Activated naive CD4-positive, alpha-beta T cell (primary cell): ENCODE measurements at places on chromosomes 2 and 18.
A peak's percentile ranks its signal among the peaks of the same experiment; 100 is the strongest.

GRCh38 chr2:42099438-42100173 lies 51.8 kb downstream of the PKDCC start:
- DNase-seq = no peak

DNA sequence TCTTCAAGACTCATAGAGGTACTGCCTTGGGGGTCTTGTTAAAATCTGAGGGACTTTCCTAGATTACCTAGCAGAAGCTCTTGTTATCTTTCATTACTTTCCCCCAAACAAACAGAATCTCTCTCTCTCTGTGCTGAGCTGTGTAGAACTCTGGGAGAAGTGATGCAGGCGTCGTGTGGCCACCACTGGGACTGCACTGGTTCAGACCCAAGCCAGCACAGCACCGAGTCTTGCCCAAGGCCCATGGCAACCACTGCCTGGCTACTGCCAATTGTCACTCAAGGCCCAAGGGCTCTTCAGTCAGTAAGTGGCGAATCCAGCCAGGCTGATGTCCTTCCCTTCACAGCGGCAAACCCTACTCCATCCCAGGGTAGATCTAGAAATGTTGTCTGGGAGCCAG lies 28.6 kb downstream of the PPP1R1C start:
- no peak for DNase-seq

DNA sequence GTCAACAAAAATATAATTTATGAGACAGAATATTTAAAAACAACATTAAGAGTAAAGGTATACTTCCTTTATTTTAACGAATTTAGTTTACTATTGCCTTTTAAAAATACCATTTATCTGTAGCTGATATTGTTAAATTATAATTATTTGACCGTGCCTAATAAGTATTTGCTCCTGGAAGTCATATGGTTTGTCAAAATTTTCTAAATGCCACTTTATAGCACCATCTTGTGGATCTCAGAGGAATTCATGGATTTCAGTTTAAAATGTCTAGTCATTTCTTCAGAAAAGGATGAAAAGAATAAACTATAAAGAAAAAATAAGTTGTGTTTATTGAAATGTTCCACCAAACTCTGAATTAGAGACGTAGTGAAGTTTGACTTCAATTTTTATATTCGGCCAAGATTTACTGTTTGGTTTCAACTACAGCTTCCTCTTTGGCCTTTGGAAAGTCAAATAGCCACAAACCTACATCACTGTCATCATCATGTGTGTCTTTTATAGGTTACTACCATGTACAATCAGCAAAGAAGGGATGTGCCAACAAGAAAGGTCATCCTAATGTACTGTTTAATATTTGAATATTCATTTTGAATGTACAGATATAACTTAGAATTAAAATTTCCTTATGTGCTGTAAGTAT lies 10.3 kb upstream of the FTCDNL1 start:
- no peak for DNase-seq

DNA sequence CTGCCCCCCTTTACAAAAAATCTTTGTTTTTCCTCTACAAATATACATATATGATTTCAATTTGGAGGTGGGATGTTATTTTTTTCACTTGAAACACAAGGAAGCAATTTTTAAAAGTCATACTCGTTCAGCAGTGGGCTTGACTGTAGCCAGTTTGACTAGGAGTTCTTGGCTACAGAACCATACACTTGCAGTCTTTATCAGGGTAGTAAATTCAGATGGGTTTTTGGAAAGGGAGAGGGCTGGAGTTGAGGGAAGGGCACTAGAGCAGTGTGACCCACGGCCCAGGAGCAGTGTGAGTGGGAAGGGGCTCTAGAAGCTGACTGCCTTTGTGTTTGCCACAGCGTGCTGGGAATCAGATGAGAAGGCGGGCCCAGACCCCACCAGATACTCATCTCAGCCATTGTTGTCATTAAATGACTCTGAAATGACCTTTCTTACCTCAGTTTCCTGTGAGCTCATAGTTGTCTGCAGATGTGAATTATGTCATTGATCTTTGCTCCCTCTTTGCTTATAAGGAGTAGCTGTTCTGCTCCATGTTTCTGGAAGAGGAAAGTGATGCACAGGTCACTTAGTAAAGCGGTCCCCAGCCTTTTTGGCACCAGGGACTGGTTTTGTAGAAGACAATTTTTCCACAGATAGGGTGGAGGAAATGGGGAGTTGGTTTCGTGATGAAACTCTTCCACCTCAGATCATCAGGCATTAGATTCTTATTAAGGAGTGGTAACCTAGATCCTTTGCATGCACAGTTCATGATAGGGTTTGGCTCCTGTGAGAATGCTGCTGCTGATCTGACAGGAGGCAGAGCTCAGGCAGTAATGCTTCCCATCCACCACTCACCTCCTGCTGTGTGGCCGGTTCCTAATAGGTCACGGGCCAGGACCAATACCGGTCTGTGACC lies 116.8 kb downstream of the SPTBN1 start:
- peak; percentile 22 for DNase-seq

GRCh38 chr2:29950481-29950880 lies 29.1 kb upstream of the ALK start:
- DNase-seq = no peak

- DNase-seq = no peak
These were observed 52.5 kb downstream of the AQP4 start for GRCh38 chr18:26813043-26813442.

GRCh38 chr2:3454802-3455201 lies 64.5 kb downstream of the ADI1 start:
- no peak for DNase-seq

DNA sequence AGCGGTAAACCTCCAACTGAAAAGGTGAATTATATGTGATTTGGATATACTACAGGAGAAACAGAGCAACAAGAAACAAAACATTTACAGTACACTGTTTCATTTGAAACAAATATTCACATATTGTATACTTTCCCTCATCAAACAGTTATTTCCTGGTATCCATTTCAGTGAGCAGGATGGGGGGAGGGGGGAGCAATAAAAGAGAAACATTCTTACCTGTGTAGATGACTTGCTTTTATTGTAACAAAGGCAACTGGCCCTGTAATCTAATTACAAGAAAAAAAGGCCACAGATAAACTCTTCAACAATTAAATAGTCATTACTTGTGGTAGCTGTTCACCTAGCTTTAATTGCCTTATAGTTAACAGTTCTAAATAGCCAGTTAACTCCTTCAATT lies 3.9 kb upstream of the PPP1CB start:
- no peak for DNase-seq

DNA sequence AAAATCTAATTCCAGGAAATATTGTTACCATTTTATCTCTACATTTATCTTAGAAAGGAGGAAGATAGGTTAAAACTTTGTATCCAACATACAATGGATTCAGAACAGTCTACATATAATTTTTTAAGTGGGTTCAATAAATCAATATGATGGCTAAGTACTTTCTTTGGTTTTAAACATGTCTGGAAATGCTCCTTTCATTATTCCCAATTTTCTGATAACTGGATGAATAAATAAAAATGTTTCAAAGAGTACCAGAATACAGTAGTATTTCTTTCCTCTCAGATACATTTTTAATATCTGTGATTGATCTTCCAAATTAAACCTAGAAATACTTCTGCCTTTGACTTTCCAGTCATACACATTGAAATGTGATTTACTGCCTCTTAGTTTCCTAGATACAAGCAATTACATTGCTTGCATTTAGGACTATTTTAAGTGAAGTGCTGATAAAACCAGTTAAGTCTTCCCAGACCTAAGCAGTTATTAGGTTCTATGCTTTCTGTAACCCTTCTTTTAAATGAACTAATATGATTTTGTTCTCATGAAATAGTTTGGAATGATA lies 283.5 kb downstream of the CCDC178 start:
- no peak for DNase-seq

GRCh38 chr18:13176847-13177246 lies 41.7 kb upstream of the LDLRAD4 start:
- DNase-seq = no peak

GRCh38 chr2:2889646-2890045 lies 488.0 kb downstream of the EIPR1 start:
- DNase-seq = no peak

GRCh38 chr2:6446938-6447608 lies 418.6 kb downstream of the CMPK2 start:
- DNase-seq = no peak

GRCh38 chr2:219731173-219731572 lies 103.7 kb downstream of the SLC4A3 start:
- no peak for DNase-seq

DNA sequence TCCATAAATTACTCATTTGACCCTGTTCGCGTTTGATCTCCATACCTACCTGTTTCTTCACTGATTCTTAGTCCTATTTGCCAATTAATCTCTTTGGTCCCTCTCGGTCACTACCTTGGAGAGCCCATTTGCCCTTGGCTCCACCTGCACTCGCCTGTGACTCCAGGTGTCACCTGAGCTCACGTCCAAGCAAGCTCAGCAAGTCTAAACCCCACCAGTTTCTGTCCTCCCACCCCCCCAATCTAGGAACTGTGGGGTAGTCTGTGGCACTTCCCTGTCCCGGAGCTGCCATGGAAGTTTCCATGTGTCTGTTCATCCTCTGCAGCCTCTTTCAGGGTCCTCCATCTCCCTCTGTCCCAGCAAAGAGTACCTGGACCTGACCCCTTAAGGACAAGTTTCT lies 68.1 kb upstream of the BCL2L11 start:
- no peak for DNase-seq

DNA sequence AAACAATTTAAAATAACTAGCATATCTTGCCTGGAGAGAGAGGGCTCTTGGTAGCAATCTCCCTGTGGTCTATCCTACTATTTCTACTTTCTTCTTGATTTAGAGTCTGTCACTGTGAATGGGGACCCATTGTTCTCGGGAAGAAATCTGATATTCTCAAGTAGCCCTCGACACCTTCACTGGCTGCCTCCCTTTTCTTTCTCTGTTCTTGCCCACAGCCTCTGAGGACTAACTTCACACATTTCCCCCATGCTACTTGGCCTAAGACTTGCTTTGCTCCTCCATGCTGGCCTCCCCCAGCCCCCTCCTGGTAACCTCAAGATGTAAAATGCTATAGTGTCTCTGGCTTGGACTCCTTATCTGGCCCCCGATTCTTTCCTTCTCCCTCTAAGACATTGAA lies 58.8 kb upstream of the NT5C1B start:
- no peak for DNase-seq

DNA sequence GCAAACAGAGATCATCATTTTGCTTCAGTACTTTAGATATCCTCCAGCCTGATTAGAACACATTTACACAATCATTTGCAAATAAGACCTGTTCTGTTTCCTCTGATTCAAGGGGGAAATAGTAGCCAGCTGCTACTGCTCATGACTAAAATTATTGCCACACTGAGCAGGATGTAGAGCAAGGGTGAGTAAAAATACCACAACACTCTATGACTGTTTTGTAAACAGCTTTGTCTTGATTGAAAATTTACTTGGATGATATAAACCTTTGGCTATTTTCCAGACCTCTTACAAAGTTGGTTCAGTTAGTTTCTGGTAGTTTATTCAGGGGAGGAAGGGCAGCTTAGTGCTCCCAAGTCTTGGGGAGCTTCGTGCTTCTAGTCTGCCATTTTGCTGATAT lies 286.4 kb upstream of the CNTNAP5 start:
- no peak for DNase-seq

DNA sequence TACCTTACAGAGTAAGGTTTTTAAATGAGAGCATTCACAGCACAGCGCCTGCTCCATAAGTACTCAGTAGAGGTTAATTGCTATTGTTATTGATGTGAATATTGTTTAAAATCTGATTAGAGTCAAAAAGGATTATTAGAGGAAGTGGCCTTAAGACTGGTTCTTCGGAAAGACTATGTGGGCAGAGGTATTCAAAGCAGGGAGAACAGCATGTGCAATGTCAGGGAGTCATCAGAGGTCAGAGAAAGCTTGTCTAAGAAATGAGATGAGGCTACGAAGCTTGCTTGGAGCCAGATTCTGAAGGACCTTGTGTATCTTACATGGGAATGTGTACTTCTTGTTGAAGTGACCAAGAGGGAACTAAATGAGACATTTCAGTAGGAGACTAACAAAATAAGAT lies 49.8 kb downstream of the PMS1 start:
- no peak for DNase-seq

DNA sequence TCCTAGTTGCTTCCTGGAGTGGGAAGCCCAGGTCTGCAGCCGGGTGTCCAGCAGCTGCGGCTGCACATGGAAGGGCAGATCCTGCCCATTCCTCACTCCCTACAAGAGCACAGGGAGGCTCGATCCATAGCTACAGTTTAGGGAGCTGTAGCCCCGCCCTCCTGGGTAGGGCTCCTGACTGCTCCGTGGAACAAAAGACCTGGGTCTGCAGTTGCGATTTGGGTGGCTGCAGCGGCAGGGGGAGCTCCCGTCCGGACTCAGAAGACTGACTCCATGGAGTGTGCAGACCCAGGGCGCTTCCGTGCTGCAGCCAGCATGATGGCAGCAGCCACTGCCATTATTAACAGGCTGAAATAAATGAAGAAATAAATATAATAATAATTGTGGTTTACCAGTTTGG lies 157.3 kb downstream of the CTNNA2 start:
- DNase-seq = no peak

- DNase-seq = no peak
These were observed 1235.4 kb downstream of the LRP1B start for GRCh38 chr2:140895378-140895777.

- no peak for DNase-seq
These were observed 565.2 kb upstream of the LINC00305 start for GRCh38 chr18:64714086-64714485.

DNA sequence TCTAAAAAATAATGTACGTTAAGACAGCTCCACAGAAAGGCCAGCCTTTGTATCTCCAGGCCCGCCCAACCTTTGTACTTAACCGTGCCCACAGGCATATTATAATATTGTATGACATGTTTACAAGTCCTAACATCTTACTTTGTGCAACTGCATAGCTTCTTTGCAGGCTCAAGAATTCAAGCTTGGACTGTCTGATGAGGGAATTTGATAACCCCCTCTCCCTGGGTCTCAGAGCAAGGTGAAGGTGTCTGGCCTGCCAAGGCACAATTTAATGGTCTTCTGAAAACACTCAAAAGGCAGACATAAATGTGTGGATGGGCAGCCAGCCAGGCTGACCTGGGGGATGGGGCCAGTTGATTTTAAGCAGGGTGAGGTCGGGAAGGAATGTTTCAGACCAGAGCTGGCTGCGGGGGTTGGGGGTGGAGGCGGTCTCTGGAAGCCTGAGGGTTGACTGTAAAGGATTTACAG lies 732.7 kb upstream of the FANCL start:
- DNase-seq = no peak

- DNase-seq = no peak
These were observed 2.9 kb downstream of the NEDD4L start for GRCh38 chr18:58046794-58047555.

DNA sequence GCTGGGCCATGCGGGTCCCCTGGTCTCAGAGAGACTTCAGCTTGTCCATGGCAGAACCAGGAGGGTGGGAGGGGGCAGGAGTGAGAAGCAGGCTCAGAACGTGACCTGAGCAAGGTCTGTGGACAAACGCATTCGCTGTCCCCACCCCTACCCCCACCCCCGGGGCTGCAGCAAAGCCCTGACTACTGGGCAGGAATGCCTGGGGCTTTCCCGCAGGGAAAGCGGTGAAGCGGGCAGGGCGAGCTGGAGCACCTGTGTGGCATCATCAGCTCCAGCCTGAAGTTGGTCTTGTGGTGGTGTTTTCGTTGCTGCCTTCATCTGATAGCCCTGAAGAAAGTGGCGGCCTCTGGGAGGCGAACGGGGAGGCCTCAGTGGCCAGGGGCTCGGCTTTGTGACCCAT lies 26.1 kb upstream of the ALKAL2 start:
- no peak for DNase-seq

GRCh38 chr2:219292616-219293015 lies 13.4 kb downstream of the DNAJB2 start:
- no peak for DNase-seq
